ENCODE measurements at places on chromosomes 2 and 18.

GRCh38 chr2:177038787-177039484, 173.7 kb upstream of the HNRNPA3 start:
- DNase-seq: no peak

DNA sequence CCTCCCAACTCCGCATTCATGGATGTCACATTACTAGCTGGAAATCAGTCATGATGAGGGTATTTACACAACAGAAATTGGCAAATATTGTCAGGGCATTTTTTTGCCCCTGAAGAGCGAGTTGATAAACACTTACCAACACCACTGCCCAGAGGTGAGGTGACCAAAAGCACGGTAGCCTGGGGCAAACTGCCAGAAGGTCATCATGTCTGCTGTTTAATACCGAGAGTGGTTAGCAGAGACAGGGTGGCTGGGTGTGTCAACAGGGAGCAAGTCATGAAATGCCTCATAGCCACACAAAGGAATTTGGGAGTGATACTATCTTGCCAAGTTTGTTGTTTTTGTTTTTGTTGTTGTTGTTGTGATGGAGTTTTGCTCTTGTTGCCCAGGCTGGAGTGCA, 37.0 kb upstream of the EPC2 start:
- DNase-seq: no peak

DNA sequence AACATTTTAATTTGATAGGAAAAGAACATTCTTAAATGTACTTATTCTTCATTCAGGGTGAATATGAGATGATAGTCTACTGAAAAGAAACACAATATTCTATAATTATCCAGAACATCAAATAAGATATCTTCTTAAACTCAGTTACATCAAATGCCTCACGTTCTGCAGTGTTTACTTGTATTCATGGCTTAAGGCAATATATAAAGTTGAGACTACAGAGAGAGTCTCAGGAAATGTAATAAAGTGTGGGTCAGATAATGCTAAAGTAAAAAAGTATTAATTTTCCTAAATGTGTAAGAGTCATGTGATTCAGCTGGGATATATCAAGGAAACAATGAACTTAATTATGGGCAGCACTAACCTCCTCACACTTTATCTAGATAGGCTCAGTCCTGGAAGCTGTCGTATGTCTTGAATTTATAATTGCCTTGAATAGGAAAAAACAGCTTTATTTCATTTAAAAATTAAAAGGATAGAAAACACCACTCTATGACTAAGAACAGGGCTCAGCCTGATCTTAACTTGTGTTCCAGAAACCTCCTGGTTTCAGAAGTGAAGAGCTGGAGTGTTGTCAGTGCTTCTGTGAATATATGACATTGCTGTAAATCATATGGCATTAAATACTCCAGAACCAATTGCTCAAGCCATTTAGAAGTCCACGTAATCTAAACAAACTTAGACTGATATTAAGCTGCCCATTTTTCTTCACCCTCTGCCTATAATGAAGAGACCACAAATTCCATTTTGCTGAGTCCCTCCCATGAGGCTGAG, 240.2 kb downstream of the FSIP2 start:
- DNase-seq: no peak

DNA sequence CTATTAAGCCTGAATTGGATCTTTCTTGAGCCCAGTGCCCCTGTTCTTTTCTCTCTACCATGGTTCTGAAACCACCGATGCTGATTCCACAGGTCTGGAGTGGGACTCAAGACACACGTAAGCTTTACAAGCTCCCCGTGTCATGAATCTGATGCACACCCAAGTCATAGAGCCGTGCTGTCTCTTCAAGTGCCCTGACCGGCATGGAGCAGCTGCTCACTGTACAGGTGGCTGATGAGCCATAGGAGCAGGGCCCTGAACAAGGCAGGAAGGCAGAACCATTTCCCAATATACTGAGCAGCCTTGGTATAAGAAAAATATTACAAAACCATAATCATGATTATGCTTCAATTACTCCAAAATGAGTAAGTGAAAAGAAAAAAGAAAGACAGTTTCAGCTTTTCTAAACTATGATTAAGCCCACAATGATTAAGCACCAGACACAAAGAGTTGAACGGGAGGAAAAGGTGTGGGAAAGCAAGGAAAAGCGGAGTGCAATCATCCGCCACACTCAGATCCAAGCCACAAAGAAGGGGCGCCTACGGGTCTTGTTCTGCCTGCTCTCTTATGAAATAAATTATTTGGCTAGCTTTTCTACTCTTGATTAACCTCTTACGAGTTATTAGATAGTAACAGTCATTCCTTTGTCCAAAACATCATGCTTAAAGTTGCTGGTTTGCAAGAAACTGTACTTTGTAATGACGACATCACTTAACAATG, 41.7 kb downstream of the NOL10 start:
- DNase-seq: no peak

- no peak for DNase-seq
These were observed 163.6 kb downstream of the TRABD2A start for GRCh38 chr2:84717302-84717701.

DNA sequence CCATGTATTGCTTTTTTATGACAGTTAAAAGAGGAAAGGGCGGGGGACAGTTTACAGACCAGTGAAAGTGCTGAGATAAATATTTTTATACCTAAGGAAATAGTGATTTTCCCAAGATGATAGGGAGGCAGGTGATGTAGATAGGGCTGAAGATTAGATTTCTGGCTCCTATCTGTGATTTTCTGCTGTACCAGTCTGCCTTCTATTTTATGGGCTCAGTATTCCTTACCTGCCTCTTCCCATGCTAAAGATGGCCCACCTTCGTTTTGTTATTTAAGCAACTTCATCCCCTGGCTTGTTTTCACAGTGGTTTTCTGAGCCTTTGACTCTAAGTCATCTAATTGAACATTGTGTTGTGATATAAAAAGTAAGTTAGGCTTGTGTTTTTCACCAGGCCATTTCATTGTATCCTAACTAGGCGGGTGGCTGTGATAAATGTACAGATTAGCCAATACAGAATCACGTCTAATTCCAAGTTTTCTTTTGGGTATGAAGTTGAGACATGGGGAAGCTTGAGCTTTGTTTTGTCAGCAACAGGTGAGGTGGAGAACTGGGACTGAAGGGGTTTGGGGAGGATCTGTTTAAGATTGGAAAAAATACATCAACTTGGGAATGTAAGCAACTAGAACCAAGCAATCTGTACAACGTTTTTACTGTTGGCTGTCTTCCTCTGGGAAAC, 5.2 kb downstream of the RPL37A start:
- no peak for DNase-seq

DNA sequence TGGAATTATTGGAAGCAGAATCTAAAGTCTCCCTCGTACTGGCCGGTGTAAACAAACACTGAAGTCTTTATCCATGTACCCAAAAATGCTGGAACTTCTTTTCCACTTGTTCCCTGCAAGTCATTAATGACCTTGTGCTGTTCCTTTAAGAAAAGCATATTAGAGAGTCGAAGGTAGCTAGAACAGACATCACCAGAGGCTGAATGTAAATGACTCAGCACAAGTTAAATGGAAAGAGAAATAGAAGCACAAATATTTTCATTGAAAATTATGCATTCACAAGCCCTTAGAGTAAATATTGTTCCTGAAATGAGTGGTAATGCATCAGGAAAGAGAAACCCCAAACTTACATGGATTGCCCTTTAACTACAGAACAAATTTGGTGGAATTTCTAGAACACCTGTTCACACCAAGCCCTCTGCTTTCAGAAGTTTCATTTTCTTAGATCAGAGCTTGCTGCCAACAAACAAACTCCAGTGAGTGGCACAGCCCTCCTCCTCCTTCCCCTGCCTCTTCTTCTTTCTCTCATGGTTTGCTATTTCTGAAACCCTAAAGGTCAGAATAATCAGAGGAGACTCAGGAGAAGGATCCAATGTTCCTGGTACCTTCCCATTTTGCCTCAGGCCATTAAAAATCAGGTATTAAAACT, 264.3 kb downstream of the TXNL1 start:
- no peak for DNase-seq

DNA sequence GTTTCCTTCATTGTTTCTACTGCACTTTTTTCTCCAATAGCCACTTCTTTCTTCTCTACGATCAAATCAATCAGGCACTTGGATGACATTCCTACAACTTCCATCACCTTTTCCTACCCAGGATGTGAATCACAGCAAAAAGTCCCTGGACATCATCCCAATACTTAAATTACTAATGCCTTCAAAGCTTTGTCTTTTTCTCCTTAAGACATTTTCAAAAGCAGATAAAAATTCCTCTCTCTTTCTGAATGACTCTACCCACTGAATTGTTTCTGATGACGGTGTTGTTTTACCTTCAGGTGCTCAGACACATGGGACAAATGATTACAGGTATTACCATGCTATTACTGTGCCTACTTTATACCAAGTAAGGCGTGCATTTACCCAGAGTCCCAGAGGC, 500.9 kb downstream of the FBXO15 start:
- DNase-seq: no peak

DNA sequence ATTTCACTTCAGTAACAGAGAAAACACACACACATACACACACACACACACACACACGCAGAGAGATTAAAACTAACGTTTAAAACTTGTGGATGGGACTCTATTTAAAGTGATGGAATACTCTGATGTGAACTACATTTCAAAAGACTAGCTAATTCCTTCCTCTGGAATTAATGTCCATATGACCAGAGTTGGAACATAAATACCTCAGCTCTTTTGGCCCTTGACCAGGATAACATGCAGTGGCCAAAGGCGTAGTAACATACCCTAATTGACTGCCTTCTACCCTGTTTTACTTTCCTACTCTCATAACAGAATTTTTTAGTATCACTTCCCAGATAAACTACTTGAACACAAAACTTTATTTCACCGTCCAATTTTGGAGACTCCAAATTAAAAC, 671.3 kb upstream of the CHAC2 start:
- no peak for DNase-seq

DNA sequence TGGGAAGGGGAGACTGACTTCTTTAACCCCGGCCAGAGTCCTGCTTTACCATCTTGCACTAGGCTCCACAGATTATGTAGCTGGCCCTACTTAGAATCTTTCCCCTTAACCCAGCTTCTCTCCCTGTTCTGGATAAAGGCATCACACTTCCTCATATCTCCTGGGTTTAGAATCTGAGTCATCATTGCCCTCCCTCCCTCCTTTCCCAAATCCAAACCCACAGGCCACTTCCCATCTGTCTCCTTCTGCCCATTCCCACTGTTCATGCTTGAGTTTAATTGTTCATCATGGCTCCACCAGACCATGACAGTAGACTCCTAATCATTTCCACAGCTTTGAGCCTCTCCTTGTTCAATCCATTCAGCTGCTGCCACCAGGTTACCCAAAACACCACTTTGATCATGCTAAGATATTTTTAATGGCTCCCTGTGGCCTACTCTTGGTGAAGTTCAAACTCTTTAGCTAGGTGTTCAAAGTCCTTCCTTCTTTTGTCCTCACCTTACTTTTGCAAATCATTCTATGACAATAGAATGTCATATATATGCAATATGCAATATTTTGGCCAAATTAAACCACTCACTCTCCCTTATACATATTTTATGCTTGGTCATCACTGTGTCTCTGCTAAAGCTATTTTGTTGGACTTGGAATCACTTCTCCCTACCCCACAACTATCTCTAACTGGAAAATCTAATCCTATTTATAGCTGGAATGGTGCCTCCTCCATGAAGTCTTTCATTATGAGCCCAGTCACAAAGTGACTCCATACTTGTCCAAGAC, 5.5 kb downstream of the PDE11A start:
- no peak for DNase-seq

DNA sequence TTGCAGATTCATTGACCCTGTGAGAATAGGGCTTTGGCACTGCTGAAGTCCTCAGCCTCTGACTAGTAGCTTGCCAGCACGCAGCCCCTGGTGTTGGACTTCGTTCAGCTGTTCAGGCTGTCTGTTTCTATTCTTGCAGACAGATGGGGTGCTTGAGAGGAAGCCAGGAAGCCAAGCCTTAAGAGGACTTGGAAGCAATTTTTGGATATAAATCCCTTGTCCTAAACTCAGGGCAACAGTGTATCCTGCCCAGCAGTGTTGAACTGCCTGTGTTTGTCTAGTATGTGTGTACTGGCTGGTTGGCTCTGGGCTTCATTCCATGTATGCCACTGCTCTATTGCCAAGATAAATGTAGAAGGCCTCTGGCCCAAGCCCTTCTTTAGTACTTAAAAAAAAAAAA, 108.6 kb downstream of the COMMD1 start:
- DNase-seq: no peak

DNA sequence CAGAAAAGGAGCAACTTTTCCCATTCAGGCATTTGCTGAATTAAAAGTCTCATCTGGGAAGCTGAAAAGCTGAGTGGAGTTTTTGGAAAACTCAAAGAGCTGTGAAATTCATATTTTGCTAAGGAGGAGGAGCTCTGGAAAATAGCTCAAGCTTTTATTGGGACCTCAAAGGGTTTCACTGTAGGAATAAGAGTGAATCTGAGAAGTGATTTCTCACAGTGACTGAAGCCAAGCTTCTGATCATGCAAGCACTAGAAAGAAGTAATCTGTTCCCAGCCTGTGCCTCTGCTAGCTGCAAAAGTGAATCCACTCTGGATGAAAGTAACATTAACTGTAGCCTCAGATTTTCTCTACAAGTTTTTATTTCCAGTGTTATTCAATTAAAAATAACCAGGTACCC, 283.3 kb downstream of the PTPRM start:
- no peak for DNase-seq

DNA sequence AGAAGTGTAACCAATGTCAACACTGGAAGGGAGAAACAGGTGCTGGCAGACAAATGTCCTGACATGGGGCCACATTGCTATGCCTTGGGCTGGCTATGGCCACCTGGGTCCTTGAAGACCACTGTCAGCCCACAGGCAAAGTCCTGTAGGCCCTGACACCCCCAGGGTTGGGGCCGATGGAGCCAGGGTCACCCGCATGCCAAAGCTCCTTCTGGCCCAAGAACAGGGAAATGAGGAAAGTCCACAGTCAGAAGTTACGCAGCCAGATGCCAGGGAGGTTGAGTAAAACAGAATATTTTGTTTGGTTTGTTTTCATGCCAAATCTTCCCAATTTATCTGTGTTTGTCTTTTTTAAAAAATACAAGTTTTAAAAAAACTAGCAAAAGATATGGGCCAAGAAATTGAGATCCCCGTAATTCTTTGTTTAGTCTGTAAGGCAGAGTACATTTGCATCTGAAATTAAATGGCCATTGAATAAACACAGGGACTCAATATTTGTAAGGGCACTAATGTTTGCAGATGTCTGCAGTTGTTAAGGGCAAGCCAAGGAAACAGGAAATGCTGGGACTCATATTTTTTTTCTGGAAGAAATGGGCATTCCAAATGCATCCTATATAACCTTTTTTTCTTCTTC, 186.4 kb downstream of the FAM210A start:
- no peak for DNase-seq

GRCh38 chr2:181190711-181191110, 210.3 kb downstream of the UBE2E3 start:
- no peak for DNase-seq

Measured in stimulated activated CD8-positive, alpha-beta memory T cell treated with anti-CD3 and anti-CD28 coated beads, Interleukin-7, amount 100 ng/mL, for 1 hour (primary cell).